CD14-positive monocyte (primary cell): ENCODE measurements at places on chromosomes 7 and 10. TPM values are rescaled to one million over a fixed set of nuclear protein-coding genes. Genes with fewer than 3 reads are reported as not detected.

The FAM237B gene
- polyA plus RNA-seq = not detected

The FKBP9 gene
- polyA plus RNA-seq = 4.2 TPM

The NRCAM gene
- polyA plus RNA-seq = not detected in 2 replicates

The CDHR3 gene
- polyA plus RNA-seq = not detected in 2 replicates

The TRIM73 gene
- polyA plus RNA-seq = not detected

The SEMA3C gene
- 14.1 TPM for polyA plus RNA-seq

The NOM1 gene
- polyA plus RNA-seq = 0.89 TPM

The MACROH2A2 gene
- 1.9 TPM for polyA plus RNA-seq

The PTN gene
- not detected in 2 replicates for polyA plus RNA-seq

The MACC1 gene
- polyA plus RNA-seq = not detected

The GET4 gene
- 20.1 TPM for polyA plus RNA-seq

The TLL2 gene
- not detected in 2 replicates for polyA plus RNA-seq

The LRIT1 gene
- not detected for polyA plus RNA-seq

The TTYH3 gene
- polyA plus RNA-seq = 13.4 TPM

The SUGCT gene
- polyA plus RNA-seq = not detected
